Stimulated activated CD4-positive, alpha-beta T cell treated with anti-CD3 and anti-CD28 coated beads, Interleukin-2, amount 100 ng/mL, for 24 hours (primary cell): ENCODE measurements at places on chromosomes 16 and 17.

- no peak for DNase-seq
Observed at GRCh38 chr16:74455619-74456289, 34.5 kb upstream of the CLEC18B start.

DNA sequence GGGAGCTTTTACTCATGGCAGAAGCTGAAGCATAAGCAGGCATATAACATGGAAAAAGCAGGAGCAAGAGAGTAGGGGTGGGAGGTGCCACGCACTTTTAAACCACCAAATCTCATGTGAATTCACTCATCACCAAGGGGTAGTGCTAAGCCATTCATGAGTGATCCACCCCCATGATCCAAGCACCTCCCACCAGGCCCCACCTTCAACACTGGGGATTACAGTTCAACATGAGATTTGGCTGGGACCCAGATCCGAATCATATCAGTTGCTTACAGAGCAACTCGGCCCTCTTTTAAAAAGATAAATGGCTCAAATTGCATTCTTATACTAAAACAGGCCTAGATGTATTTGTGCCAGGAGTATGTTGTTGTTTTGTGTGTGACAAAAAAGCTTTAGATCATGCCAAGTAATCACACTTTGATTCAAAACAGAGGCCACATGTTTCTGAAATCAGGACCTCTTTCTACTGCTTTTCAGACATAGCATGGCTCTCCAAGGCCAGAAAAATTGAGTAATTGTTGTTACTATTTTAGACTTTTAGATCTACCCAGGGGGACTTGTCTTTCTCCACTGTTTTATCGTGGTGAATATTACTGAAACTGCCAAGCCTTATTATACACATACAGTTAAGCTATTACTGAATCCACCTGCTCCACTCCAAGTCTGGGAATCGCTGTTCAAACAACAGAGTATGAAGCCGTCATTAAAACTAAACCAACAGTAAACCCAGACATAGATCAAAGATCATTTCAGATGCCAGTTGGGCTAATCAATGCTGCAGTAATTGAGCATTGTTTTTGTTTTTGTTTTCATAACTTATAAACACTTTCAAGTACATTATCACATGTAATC is 163.3 kb downstream of the KCNJ2 start:
- no peak for DNase-seq

GRCh38 chr17:45719335-45720071 is 64.6 kb upstream of the CRHR1 start:
- DNase-seq, result no peak

- no peak for DNase-seq
Observed at GRCh38 chr17:76018340-76018680, 8.8 kb downstream of the EVPL start.
